ENCODE measurements at places on chromosomes 4 and X. TPM values are rescaled to one million over a fixed set of nuclear protein-coding genes. Genes with fewer than 3 reads are reported as not detected.

DNA sequence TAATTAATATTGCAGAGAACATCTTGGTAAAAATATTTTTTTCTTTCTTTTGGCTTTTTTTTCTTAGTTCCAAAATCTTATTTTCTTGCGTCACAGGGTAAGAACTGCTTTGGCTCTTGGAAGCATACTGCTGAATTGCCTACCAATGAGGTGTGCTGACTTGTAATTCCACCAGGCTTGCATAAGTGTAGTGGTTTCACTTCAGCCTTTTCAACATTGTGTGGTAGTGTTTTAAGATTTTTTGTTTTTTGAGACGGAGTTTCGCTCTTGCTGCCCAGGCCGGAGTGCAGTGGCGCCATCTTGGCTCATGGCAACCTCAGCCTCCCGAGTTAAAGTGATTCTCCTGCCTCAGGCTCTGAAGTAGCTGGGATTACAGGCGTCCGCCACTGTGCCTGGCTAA is 42.4 kb downstream of the N4BP2 start:
- no peaks in the 10 kb centered on the region for H3K27me3 ChIP-seq
- no peak overlapping the region for H3K27ac ChIP-seq
- DNase-seq: no peak
- no peak overlapping the region for H3K4me3 ChIP-seq

- H3K36me3 ChIP-seq: no peaks in the 10 kb centered on the region
- H3K27ac ChIP-seq: peak overlapping the region; percentile 37
- H3K4me1 ChIP-seq: peaks cover 50% of the 10 kb centered on the region
- no peaks in the 10 kb centered on the region for H3K27me3 ChIP-seq
Observed at GRCh38 chr4:2794486-2795299, 1.8 kb downstream of the SH3BP2 start.

GRCh38 chr4:5933996-5934831 is 41.3 kb upstream of the CRMP1 start:
- H3K27me3 ChIP-seq: peaks cover 15% of the 10 kb centered on the region
- H3K27ac ChIP-seq: no peak overlapping the region
- no peak for DNase-seq
- no peaks in the 10 kb centered on the region for H3K36me3 ChIP-seq
- no peak overlapping the region for H3K4me3 ChIP-seq
- H3K4me1 ChIP-seq: no peaks in the 10 kb centered on the region

DNA sequence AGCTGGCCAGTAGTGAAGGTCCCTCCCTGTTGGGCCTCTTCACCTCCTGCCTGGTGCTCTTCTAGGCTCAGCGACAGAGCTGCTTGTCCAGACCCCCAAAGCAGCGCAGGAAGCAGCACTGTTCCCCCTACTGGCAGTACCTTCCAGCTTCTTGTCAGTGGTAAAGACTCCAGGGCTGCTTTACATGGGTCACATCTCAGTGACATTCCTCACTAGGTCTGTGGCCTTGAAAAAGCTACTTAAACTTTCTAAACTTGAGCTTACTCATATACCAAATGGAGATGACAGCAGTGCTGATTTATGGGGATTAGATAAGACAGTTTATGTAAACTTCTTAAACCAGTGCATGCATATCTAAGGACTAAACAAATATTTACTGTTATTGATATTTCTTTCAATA is 117.3 kb downstream of the FAT4 start:
- H3K4me3 ChIP-seq: no peak overlapping the region
- H3K27ac ChIP-seq: no peak overlapping the region
- H3K27me3 ChIP-seq: no peaks in the 10 kb centered on the region
- peak; percentile 27 for DNase-seq
- no peaks in the 10 kb centered on the region for H3K4me1 ChIP-seq

DNA sequence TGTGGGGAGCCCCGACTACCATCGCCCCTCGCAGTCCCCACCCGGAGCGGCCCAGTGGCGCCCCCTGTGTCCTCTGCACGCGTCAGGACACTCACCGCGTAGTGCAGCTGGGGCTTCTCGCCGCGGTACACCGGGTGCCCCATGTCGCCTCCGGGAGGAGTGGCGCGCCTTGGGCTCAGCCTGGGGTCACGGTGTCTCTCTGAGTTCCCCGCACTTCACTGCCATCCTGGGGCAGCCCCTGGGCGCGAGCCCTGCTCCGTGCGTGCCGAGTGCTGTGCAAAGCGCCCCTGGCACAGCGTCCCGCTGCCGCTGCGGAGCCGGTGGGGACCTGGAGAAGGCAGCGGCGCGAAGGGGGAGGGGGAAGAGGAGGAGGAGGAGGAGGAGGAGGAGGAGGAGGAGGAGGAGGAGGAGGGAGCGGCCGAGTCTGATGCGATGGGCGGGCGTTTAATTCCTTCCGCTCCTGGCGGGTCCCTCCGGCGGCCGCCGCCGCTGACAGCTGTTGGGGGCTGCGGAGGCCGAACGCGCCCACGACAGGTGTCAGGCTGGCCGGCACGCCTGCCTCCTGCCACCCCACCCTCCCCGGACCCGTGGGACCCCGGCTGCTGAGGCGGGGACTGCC is 134.3 kb downstream of the AMELX start:
- DNase-seq: peak; percentile 37
- H3K36me3 ChIP-seq: no peaks in the 10 kb centered on the region
- peak overlapping the region; percentile 75 for H3K27ac ChIP-seq
- H3K4me1 ChIP-seq: peaks cover 7% of the 10 kb centered on the region
- H3K27me3 ChIP-seq: no peaks in the 10 kb centered on the region

GRCh38 chr4:110475881-110476818 is at the start of gene ENPEP:
ENPEP (plus strand) TSS chr4:110476155; CDS start chr4:110476415, 260 bp downstream.
- H3K4me1 ChIP-seq: peaks cover 4% of the 10 kb centered on the region
- peak within 1 kb of the TSS; percentile 8 for H3K27ac ChIP-seq
- no peaks in the 10 kb centered on the region for H3K36me3 ChIP-seq
- H3K4me3 ChIP-seq: peak within 1 kb of the TSS; percentile 59

- H3K4me3 ChIP-seq: no peak overlapping the region
- no peaks in the 10 kb centered on the region for H3K4me1 ChIP-seq
- no peaks in the 10 kb centered on the region for H3K36me3 ChIP-seq
- DNase-seq: no peak
- no peak overlapping the region for H3K27ac ChIP-seq
Observed at GRCh38 chrX:13471269-13471668, 98.1 kb upstream of the EGFL6 start.

DNA sequence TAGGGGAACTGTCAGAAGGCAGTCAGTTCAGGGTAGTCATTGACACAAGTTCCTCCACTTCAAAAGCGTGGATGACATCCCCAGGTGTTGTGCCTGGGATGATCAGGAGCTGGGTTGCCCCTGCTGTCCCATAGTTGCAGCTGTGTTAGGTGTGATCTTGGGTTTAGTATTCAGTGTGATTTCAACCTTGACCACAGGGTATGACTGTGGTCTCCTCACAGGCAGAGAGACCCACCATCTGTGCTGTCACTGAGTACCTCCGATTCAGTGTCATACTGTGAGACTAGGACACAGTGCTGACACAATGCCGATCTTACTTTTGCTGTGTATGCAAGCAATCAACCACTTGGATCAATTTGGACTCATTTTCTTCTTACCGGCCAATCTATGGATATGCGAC is 25.2 kb downstream of the FOXR2 start:
- no peaks in the 10 kb centered on the region for H3K36me3 ChIP-seq
- H3K27ac ChIP-seq: no peak overlapping the region
- no peaks in the 10 kb centered on the region for H3K4me1 ChIP-seq

DNA sequence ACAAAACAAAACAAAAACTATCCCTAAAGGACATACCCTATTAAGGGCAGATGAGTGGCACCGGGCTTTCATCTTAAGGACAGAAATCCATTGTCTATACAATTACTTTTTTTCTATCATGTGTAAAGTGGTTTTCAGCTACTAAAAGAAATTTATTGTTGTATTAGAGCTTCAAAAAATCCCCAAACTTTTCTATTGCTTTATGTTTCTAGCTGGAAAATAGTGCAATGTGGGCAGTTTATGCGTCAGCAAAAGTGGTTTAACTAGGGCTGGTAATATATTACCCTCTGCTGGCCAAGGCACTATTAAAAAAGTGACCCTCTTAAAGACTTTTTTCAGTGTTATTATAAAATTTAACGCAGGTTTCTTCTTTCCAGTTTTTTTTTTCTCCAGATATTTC is 15.5 kb upstream of the GPR82 start:
- DNase-seq: no peak
- H3K4me1 ChIP-seq: no peaks in the 10 kb centered on the region
- no peaks in the 10 kb centered on the region for H3K36me3 ChIP-seq
- H3K27me3 ChIP-seq: peaks cover 7% of the 10 kb centered on the region

DNA sequence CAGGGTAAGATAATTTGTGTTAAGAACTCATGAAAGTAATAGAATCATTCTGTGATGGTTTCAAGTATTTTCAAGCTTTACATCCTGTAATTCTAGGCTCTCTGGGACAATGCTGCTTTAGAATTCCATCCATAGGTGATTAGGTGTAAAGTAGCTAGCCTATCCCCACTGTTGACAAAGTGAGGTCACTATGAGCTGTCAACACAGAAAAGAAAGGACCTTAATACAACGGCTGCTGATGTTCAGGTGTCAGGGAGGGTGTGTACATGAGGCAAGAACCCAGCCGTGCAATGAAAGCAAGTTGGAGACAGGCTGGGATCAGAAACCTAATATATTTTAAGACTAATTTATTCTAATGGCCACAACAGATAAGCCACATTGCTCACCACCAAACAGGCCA is 36.8 kb upstream of the SH3RF1 start:
- no peaks in the 10 kb centered on the region for H3K4me1 ChIP-seq
- no peaks in the 10 kb centered on the region for H3K36me3 ChIP-seq
- no peak for DNase-seq

DNA sequence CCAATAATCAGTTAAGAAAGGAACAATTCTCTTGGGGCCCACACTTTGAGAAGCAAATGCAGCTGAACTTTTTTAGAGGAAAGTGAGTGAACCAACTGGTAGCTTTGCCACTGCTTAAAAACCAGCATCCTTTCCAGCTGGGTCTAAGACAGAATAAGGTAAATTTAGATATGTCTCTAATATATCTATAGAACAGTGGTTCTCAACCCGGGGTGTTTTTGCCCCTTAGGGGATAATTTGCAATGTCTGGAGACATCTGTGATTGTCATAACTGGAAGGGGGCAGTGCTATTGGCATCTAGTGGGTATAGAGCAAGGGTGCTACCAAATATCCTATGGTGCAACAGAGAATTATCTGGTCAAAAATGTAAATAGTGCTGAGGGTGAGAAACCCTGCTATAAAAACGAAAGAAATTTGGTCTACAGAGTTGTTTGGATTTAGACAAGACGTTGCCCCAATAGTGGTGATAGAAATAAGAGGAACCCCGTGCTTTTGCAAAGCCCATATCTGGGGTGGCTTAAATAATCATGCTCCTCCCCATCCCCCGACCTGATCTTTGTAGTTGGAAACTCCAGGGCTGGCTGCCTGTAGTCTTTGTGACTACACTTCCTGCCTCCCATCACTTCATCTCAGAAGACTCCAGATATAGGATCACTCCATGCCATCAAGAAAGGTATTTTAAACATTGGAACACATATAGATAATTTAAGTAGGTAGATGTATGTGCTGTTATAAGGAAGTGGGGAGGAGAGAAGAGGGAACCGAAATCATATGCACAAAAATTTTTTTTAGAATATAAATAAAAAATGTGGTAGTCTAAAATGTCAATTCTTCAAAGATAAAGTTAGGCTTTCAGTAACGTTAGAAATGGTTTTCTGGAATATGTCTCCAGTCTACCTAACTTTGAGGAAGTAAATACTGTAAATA is at the start of gene TLR7:
TSS of gene TLR7 (plus strand) at position 622 of the 927 bp plus-strand sequence. CDS start 507 bp downstream, outside the sequence.
- H3K27ac ChIP-seq: no peak within 1 kb of the TSS
- no peaks in the 10 kb centered on the region for H3K4me1 ChIP-seq
- no peak for DNase-seq
- H3K27me3 ChIP-seq: no peaks in the 10 kb centered on the region
- no peak within 1 kb of the TSS for H3K4me3 ChIP-seq

DNA sequence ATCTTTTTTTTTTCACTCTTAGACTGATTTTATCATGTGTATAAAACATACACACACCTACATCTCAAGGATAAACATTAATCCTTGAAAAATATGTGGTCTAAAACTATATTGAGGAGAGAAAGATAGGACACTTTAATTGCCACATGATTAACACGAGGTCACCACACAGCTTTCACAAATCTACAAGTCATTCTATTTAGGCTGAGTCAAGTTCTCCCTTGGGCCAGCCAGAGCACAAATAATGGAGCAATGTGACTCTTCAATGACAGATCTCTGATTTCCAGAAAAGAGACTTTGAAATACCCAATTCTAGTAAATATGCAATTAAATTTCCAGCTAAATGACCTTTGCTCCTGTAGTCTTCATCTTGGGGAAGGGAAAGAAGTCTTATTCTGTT is 12.9 kb upstream of the ADH4 start:
- no peak for DNase-seq
- no peak overlapping the region for H3K27ac ChIP-seq
- no peaks in the 10 kb centered on the region for H3K4me1 ChIP-seq
- no peaks in the 10 kb centered on the region for H3K36me3 ChIP-seq
- H3K27me3 ChIP-seq: no peaks in the 10 kb centered on the region

DNA sequence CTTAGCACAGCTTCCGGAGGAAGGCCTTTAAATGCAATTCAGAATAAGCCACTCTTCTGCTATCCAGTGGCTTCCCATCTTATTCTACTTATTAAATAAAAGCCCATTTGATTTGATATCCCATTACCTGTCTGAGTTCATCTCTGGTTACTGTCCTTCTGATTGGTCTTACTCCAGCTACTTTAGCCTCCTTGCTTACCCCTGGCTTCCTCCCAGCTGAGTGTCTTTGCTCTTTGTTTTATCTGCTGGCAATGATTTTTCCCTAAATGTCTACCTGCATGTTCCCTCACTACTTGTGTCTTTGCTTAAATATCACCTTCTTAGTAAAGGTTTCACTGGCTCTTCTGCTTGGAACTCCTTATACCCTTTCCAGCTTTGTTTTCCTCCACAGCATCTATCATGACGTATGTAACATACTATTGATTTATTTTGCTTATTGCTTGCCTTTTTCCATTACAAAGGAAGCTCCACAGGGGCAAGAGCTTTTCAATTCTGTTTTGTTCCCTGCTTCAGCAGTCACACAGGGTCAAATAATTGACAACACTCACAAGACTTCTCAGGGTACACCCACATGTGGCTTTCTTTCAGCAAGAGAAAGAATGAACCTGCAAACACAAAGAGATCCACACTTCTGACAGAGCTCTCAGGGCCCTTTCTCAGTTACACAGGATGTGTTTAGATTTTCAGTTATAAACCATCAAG is 63.8 kb downstream of the TBC1D19 start:
- no peak for DNase-seq
- H3K4me3 ChIP-seq: no peak overlapping the region
- H3K27ac ChIP-seq: no peak overlapping the region
- no peaks in the 10 kb centered on the region for H3K4me1 ChIP-seq

- no peak overlapping the region for H3K27ac ChIP-seq
- no peaks in the 10 kb centered on the region for H3K27me3 ChIP-seq
- no peak overlapping the region for H3K4me3 ChIP-seq
- no peak for DNase-seq
Observed at GRCh38 chr4:15953625-15954024, 9.3 kb downstream of the FGFBP2 start.

The HS6ST2 gene
- polyA plus RNA-seq: 0.33 TPM

The RELL1 gene
- polyA plus RNA-seq: 2.0 TPM

The MAOA gene
- polyA plus RNA-seq: 104 TPM

The MED14 gene
- polyA plus RNA-seq: 12.0 TPM

The CACNA1F gene
- polyA plus RNA-seq: 0.04 TPM

The RNF175 gene
- 0.53 TPM for polyA plus RNA-seq

Data from heart left ventricle (tissue), 16 donors.